Esophagus squamous epithelium (tissue), 5 donors: ENCODE measurements at places on chromosomes 5 and 9.

DNA sequence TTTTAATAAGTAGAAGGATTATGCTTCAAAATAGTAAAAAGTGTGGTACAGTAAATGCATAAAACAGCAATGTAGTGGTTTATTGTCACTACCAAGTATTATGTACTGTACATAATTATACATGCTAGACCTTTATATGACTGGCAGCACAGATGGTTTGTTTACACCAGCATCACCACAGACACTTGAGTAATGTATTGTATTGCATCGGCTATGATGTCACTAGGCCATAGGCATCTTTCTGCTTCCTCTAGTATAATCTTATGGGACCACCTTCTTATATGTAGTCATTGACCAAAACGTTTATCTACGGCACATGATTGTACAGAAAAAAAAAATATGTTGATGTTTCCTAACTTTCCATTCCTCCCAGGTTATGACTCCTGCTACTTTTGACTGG is 31.9 kb upstream of the SSBP2 start:
- DNase-seq = no peak

DNA sequence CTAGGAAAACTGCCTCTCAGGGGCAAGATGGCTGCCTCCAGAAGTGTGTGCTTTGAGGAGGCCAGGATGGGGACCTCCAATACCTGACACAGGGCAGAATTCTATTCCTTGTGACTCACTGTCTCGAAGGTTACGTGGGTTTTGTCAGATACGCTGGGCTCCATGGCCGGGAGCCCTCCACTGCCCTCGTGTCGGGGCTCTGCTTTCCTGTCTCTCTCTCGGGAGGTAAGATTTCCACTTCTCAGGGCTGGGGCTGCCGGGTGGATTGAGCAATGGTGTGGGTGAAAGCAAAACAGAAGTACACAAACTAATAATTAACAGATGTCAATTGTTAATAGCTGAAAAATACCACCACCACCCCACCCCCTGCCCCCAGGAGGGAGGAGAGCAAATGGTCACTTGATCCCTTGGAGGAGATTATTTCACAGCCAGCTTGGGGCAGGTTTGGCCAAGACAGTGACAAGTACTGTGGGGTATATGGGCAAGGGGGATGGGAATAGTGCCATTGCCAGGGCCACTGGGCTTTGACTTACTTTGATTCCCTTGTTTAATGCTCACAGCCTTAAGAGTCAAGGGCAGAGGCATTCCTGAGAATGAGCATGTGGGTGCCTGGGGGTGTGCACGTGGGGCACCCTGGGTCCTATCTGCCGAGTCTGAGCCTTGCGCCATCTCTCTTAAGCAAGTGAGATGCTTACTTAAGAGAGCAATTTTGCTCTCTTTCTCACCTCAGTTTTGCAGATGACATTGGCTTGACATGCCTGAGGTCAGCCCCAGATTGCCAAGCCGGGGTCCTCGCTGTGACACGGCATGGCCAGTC is 28.8 kb upstream of the DAB2IP start:
- DNase-seq = no peak

- DNase-seq = no peak
These were observed 259.1 kb downstream of the TMEM167A start for GRCh38 chr5:82817897-82818676.

DNA sequence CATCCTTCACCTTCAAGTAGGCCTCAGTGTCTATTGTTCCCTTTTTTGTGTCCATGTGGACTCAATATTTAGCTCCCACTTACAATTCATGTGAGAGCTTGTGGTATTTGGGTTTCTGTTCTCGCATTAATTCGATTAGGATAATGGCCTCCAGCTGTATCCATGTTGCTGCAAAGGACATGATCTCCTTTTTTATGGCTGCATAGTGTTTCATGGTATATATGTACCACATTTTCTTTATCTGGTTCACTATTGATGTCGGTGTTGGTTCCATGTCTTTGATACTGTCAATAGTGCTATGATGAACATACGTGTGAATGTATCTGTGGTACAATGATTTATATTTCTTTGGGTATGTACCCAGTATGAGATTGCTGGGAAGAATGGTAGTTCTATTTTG is 113.7 kb downstream of the FGF18 start:
- DNase-seq = no peak

GRCh38 chr5:103037673-103038455 is 82.1 kb downstream of the GIN1 start:
- no peak for DNase-seq

DNA sequence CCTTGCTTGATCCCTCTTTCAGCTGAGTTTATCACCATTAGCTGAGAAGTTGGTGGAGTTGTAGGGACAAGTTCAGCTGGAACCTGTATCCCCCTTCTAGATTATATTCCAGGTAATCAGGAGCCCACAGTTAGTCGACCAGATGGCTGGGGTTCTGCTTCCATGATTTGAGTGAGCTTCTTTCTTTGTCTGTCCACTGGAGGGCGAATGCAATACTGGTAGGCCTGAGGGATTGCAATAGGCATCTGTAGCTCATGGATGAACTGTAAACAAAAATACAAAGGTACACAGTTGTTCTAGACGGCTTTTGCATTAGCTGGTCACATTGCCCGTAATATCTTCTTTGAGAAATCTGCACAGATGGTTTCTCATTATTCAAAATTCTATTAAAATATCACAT is 88.9 kb downstream of the PCSK5 start:
- no peak for DNase-seq

DNA sequence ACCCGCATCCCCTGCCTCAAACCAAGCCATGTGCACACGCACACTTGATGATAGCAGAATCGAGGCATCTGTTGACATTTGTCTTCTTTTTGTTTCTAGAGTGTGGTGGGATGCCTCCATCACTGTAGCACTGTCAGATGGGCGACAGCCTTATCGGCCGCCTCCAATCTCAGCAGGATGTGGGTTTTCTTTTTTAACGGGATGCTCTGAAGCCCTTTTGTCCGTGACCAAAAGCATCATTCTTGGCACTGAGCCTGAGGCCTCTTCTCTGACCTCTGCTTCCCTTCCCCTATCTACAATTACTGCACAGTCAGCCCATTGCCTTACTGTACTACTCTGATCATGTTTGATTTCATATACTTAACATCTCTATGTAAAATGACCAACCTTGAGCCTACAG is 78.3 kb downstream of the LMNB1 start:
- no peak for DNase-seq

- DNase-seq = no peak
These were observed 3.5 kb upstream of the F2RL2 start for GRCh38 chr5:76626738-76627137.

DNA sequence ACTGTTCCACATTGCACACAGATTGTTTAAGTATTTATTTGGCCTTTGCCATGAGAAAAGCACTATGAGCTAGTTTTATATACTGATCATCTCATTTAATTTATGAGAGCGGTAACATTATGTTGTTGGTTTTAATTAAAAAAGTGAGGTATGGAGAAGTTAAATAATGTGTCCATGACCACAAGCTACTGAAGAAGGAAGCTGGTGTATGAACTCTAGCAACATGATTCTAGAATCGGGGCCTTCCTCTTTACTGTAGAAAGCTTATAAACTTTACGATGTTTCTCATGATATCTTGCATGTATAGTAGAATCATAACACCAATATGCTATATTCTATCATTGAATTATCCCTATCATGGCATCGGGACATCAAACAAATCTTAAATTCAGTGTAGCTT is 52.9 kb upstream of the CDH18 start:
- DNase-seq = no peak

- no peak for DNase-seq
These were observed 22.5 kb downstream of the TMEM268 start for GRCh38 chr9:114633438-114634089.

GRCh38 chr5:38830521-38831051 is 15.2 kb upstream of the OSMR start:
- DNase-seq = no peak

DNA sequence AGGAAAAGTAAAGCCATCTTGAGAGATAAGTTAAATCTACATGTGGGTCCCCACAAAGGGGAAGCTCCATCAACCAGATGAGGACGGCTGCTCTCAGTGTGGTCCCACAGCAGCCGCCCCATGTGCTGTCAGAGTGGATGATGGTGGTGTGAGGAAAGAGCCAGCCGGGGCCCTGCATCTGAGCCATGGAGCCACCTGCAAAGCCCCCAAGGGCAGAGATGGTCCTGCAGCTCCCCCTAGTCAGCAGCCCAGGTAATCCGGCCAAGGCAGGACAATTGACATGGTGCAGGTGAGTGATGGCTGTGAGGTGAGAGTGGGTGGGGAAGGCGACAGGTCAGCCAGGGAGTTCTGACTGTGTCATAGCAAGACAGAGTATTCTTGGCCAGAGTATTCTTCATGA is 458.8 kb downstream of the ICE1 start:
- DNase-seq = no peak

DNA sequence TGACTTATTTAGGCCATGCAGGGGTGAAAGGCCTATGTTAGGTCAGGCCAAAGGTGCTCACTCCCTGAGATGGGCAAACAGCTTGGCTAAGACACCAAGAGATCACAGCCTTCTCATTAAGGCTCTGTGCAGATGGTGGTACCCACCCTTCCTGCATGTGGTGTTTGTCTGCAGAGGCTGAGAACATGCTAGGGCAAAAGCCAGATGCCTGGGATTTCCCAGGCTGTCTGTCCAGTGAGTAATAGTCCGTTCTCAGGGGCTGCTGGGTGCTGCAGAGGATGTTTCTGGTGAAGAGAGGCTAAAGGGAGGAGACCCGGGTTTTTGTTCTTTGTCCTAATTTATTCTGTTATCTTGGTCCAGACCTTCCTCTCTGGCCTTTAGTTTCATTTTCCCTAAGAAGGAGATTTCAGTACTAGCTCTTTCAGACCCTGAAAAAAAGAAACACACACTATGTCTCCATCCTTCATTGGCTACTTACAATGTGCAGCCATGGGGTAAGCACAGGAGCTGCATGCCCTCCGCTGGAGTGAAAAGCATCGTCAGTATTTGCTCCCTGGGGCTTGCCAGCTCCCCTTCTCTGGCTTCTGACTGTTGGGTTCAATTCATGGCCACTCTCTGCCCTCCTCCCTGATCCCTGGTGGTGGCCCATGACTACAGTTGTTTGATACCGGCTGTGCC is 23.4 kb upstream of the GLRA1 start:
- no peak for DNase-seq

DNA sequence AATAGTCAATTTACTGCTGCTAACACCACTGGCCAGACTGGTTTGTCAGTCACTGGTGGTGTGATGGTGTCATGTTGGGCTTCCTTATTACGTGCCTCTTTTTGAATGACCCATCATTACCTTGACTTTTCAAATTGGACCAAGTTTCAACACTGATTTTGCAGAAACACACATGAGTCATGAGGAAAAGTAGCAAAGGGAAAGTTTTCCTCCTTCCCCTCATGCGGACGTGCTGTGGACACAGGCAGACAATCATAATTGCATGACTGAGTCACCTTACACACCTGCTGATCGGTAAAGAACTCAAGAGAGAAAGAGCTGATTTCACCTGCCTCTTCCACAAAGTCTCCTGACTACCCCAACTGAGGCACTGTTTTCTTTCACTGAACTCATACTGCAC is 324.5 kb downstream of the ARRDC3 start:
- no peak for DNase-seq

- no peak for DNase-seq
These were observed 3.7 kb downstream of the ROPN1L start for GRCh38 chr5:10445352-10445751.

GRCh38 chr9:137276473-137277328 is 825 bp upstream of the TOR4A start:
- DNase-seq = no peak

- no peak for DNase-seq
These were observed 138.9 kb downstream of the KCNN2 start for GRCh38 chr5:114500756-114501155.

DNA sequence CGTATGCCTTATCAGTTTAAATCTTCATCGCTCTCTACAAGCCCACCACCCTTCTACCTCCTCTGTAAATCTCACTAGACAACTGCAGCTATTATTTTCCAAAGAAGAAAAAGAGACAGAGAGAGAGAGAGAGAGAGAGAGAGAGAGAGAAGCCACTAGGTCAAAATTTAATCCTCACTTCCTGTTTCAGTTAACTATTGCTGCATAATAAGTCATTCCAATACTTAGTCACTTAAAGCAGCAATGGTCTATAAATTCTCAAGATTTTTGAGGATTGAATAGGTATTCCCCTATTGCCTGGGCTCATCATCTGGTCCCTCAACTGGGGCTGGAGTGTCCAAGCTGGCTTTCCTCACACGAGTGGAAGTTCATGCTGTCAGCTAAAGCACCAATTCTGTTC is 68.8 kb downstream of the ITGA1 start:
- no peak for DNase-seq

GRCh38 chr5:172672681-172673080 is 31.6 kb downstream of the NEURL1B start:
- no peak for DNase-seq

DNA sequence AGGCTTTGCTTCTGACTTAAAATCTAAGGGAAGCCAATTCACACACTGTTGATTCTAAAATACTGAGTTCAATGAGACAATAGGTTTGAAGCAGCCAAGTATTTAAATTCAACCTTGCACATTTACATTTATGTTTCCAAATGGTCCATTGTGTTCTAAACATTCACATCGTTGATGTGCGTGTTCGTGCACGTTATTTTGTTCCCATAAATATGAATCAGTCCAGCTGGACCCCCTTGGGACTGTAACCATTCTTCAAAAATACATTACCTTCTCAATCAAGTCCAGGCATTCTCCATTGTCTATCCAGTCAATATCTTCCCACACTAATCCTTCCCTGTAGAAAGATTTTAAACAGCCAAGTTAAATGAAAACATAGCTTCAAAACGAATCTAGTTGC is 146.4 kb upstream of the RETREG1 start:
- DNase-seq = no peak

GRCh38 chr5:151024440-151025249 is 4.3 kb downstream of the GPX3 start:
- DNase-seq = no peak

- DNase-seq = no peak
These were observed 42.3 kb downstream of the ROR2 start for GRCh38 chr9:91907484-91908292.

GRCh38 chr9:108483676-108484075 is 372.1 kb downstream of the ACTL7B start:
- DNase-seq = no peak

- no peak for DNase-seq
These were observed 103.4 kb upstream of the GNA14 start for GRCh38 chr9:77751341-77752091.

DNA sequence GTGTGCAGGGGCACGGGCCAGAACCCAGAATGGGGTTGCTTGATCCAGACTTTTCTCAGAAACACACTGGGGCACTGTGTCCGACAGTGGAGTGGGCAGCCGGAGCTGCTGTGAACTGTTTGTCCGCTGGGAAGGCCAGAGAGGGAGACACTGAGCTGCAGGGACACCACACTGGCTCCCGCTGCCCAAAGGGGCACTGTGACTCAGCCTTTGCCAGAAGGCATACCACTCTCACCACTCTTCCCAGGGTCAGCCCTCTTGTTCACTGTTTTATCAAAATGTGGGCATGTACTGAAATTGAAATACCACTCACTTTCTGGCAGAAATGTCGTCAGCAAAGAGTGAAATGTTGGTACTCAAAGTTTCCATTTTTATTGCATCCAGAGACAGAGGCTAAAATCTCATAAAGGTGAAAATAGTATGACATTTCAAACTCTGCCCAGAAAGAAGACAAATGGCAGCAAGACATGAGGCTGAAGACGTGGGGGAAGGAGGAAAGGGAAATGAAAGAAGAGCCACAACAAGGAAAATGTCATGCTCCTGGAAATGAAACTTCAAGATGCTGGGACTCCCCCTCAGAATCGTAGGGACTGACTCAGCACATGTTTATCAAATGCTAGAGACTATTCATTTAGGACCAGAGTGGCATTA is 4.5 kb upstream of the IL7R start:
- DNase-seq = no peak

GRCh38 chr5:73507062-73507461 is 8.8 kb downstream of the BTF3 start:
- DNase-seq = no peak

GRCh38 chr5:179264053-179264782 is 81.0 kb downstream of the ADAMTS2 start:
- DNase-seq = no peak
